ENCODE measurements at places on chromosomes 12 and 14. TPM values are rescaled to one million over a fixed set of nuclear protein-coding genes. Genes with fewer than 3 reads are reported as not detected.
A peak's percentile ranks its signal among the peaks of the same experiment; 100 is the strongest.

Gene CLEC4D
- 0.33 TPM for total RNA-seq

Gene TUNAR
- total RNA-seq, result 0.09 TPM

GRCh38 chr12:112842441-112842840 lies 50.9 kb downstream of the RPH3A start:
- DNase-seq, result no peak

- no peak for DNase-seq
Observed at GRCh38 chr14:68656452-68656851, 136.4 kb downstream of the ZFP36L1 start.

- no peak for DNase-seq
Observed at GRCh38 chr12:117033382-117034221, 65.6 kb downstream of the TESC start.

DNA sequence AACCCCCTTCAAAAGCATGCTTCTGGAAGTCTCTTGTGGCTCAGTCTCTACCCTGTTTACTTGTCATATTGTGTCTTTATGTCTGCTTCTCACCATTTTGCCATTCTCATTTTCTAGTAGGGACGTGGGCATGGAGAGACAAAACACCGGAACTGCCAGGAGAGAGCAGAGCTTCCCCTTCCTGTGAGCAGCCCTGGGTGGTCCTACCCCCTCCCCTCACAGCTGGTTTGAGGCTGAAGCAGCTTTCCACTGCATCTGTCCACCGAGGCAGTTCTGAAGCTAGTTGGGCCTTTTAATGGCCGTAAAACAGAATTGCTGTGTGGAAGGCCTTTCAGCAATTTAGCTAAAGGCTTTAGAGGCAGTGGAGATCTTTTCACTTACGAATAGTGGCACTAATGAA lies 77.0 kb downstream of the PELI2 start:
- peak; percentile 77 for DNase-seq
